Fibroblast of skin of left quadriceps (primary cell): ENCODE measurements at places on chromosomes 5 and 9.
A peak's percentile ranks its signal among the peaks of the same experiment; 100 is the strongest.

- DNase-seq: peak; percentile 2
Measured at GRCh38 chr5:133709209-133709725, 96.9 kb upstream of the FSTL4 start.

DNA sequence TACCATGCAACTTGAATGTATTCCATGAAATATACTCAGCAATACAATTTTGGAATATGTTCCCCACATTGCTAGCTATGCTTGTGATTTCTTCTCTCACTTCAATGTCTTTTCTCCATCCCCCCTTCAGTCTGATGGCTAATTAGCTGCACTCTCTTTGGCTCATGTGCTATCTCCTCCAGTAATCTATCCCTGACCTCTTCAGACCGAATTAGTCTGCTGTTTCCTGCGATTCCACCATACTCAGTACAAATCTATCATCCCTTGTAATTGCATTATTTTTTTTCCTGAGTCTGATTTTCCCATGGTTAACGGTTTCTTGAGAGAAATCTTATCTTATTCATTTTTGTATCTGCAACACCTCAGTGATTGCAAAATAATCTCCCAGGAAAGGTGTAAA is 360.7 kb upstream of the CDH10 start:
- no peak for DNase-seq

DNA sequence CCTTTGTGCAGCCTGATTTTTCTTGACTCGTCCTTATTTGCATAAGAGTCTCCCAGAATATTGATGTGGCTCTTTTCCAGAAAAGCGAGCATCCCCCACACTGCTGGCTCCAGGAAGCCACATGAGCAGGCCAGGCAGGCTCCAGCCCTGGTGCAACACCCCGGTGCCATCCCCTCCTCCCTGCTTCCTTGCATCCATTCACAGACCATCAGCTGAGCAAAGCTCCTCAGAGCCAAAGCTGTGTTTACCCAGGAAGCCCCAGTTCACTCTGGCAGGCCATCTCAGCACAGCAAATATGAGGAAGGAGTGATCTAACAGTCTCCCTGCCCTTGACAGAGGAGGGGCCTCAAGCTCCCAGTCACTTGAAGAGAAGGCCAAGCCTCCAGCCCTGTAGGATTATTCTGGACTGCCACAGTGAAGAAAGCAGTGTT is 34.4 kb downstream of the INSYN2B start:
- peak; percentile 86 for DNase-seq

- DNase-seq: no peak
Measured at GRCh38 chr5:87661784-87662566, 249.2 kb upstream of the CCNH start.

GRCh38 chr9:89305868-89306267 is 5.1 kb upstream of the CKS2 start:
- DNase-seq: no peak

GRCh38 chr9:121542025-121542424 is 42.4 kb upstream of the GGTA1 start:
- no peak for DNase-seq
